ENCODE measurements at places on chromosomes 2 and 18.
A peak's percentile ranks its signal among the peaks of the same experiment; 100 is the strongest.

- no peak for DNase-seq
Observed at GRCh38 chr2:126623000-126623399, 33.0 kb upstream of the GYPC start.

GRCh38 chr2:64165706-64166105, 21.5 kb upstream of the PELI1 start:
- DNase-seq: no peak

GRCh38 chr2:207619764-207620203, 5.4 kb downstream of the METTL21A start:
- DNase-seq: no peak

GRCh38 chr18:13627639-13628038, 98.7 kb downstream of the FAM210A start:
- DNase-seq: no peak

- DNase-seq: peak; percentile 70
Observed at GRCh38 chr2:68709421-68709911, 25.1 kb upstream of the ARHGAP25 start.

- no peak for DNase-seq
Observed at GRCh38 chr2:173087214-173087581, 11.6 kb downstream of the MAP3K20 start.

DNA sequence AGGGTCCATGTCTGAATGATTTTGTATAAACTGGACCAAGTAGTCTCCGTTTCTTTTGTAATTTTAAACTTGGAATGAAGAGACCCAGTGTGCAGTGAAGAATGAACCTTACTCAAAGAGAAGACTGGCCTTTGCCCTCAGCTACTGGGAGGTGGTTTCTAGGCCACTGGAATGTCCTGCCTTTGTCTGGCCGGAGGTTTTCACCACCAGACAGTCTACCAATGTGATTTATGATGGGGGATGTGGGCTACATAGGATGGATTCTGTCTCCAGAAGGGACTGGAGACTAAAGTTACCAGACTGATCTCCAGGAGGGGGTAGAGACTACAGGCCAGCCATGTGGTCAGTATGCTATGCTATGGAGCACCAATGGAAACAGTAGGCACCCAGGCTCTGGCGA, 42.8 kb upstream of the RAB31 start:
- no peak for DNase-seq

DNA sequence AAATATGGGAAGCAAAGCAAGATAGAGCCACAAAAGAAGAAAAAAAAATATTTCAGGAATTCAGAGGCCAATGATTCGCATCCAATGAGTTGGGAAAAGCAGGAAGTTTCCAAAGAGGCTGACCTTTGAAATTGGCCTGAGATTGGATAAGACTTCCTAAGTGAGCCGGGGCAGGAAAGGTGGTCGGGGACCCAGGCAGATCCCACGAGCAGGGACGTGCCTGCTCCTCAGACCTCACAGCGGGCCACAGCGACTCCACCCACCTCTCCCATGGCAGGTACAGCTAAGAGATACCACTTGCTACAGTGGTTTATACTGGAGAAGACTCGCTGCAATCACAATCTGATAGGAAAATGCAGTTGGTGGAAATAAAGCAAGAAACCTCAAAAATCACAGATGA, 102.8 kb upstream of the SALL3 start:
- DNase-seq: no peak

DNA sequence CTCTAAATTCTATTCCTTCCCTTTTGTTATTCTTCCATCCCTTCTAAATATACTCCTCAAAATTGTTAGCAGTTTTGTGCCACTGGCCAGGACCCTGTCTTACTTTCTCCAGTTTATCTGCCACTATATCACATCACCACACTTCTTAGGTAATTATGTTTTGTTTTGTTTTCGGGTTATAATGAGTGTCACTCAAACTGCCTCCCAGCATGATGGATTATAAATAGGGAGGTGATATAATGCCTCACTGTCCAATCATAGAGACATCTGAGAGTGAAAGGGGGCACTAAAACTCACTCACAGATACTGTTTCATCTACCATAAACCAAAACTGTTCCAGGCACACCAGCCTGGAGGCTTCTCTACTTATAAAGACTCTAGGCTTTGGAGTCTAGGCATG, 3.5 kb downstream of the RSAD2 start:
- DNase-seq: peak; percentile 84

DNA sequence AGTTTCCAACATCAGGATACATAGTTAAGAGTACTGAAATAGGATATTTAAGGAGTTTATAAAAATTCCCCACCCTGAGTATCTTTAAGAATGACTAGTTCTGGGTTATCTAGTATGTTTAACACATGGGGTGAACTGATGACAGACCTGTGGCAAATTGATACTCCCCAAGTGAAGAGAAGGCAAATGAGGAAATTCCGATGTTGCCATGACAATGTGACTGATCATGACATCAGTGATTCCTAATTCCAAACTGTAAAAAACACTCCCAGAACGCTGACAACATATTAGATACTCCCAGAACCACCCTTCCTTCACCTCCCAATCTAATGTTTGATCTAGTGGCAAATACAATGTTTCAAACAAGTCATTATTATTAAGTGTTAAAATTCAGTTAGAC, 77.6 kb downstream of the RBMS1 start:
- DNase-seq: no peak

DNA sequence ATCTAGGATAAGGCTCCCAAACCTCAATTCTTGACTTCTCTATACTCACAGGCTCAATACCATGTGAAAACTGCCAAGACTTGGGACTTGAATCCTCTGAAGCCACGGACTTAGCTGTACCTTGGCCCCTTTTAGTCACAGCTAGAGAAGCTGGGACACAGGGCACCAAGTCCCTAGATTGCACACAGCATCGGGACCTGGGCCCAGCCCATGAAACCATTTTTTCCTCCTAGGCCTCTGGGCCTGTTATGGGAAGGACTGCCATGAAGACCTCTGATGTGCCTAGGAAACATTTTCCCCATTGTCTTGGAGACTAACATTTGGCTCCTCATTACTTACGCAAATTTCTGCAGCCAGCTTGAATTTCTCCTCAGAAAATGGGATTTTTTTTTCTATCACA, 1011.8 kb upstream of the DDX18 start:
- DNase-seq: no peak

- no peak for DNase-seq
Observed at GRCh38 chr2:85915606-85916303, 27.0 kb upstream of the ST3GAL5 start.

GRCh38 chr2:17661460-17661859, 92.2 kb downstream of the SMC6 start:
- DNase-seq: no peak

DNA sequence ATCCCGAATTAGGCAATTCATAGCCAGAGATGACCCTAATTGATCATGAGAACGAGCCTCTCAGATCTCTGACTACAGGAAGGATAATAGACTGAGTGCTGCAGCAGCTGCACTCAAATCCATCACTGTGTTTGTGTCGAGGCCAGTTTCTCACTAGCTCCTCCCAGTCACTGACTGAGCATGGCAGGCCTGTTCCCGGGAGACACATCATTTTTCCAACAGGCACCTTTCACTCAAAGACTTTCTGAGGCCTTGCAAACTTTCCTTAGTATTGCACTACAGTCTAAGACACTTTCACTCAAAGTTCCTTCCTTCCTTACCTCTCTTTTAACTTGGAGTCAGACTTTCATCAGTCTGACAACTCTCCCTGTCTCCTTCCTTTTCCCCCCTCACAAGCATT, 13.7 kb downstream of the SOS1 start:
- DNase-seq: peak; percentile 23

DNA sequence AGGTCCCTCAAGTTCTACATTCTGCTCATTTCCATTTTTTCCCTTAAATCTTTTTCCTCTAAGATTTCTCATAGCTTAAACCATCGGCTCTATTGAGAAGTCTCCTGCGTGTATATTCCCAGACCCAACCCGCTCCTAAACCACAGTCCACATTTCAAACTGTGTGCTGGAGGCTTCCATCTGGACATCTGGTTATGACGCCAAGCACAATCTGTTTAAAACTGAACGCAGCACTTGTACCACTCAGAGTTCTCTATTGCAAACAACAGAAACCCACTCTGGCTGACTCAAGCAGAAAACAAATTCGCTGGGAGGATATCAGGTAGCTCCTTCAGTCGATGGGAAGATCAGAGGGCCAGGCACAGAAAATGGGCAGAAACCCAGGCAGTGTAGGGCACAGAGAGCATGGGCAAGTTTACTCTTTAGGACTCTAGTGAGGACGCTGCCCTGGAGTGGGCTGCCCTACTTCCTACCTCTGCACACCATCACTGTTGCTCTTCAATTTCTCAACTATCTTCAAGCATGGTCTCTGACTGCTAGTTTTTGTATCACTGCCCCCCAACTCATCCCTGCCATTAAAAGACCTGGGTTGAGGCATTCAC, 5.6 kb upstream of the EML4 start:
- no peak for DNase-seq

DNA sequence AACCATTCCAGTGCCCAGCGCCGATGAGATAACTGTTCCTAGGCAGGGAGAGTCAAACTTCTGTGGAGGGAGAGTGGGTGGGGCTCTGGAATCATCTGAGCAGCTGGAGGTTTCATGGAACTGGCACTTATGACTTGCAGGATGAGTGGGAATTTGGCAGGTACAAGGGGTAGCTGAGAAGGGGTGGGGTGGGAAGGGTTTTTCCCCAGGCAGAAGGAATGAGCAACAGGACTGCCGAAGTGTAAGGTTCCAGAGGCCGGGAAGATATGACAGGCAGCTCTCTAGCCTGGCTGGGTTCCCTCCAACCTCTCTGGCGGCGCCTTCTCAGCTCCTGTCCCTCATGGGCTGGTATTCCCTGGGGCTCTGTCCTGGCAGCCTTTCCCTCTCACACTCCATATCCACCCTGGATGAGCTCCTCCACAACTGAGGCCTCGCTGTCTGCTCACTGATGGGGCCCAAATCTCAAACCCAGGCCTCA, 2.5 kb upstream of the TET3 start:
- no peak for DNase-seq

GRCh38 chr2:223500709-223501108, 101.5 kb downstream of the SCG2 start:
- no peak for DNase-seq

DNA sequence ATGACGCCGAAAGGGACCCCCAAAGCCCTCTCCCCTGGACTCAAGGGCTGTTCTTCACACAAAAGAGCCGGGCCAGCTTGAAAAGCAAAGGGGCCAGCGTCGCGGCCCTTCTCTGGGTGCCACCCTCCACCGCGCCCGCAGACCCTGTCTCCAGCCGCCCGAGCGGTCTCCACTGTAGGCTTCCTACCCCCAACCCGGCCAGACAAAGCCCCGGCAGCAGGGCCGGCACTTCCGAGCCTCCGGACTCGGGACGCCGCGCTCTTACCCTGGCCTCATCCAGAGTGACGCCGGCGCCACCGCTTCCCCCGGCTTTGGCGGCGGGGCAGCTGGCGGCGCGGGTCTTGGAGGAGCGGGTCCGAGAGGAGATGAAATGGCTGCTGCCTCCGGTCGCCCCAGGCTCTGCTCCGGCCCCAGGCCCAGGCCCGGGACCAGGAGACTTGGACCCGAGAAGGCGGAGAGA, 603 bp downstream of the ATAD2B start:
- DNase-seq: peak; percentile 70

DNA sequence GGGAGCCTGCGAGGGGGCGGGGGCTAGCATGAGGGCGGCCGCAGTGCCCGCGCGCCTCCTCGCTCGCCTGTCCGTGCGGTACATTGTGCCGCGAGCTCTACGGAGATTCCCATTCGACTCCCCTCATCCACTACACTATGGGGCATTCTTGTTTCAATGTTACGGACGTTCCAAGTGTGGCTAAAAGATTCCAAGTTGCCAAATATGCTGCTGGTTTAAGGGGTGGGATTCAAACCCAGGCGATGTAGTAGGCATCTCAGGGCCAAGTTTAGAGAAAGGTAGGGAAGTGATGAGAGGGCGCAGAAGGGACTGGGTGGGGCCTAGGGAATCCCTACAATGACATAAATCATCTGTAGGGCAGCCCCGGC, 10.0 kb upstream of the CRYBA2 start:
- no peak for DNase-seq

GRCh38 chr2:51158251-51158650, 126.3 kb upstream of the NRXN1 start:
- DNase-seq: no peak

DNA sequence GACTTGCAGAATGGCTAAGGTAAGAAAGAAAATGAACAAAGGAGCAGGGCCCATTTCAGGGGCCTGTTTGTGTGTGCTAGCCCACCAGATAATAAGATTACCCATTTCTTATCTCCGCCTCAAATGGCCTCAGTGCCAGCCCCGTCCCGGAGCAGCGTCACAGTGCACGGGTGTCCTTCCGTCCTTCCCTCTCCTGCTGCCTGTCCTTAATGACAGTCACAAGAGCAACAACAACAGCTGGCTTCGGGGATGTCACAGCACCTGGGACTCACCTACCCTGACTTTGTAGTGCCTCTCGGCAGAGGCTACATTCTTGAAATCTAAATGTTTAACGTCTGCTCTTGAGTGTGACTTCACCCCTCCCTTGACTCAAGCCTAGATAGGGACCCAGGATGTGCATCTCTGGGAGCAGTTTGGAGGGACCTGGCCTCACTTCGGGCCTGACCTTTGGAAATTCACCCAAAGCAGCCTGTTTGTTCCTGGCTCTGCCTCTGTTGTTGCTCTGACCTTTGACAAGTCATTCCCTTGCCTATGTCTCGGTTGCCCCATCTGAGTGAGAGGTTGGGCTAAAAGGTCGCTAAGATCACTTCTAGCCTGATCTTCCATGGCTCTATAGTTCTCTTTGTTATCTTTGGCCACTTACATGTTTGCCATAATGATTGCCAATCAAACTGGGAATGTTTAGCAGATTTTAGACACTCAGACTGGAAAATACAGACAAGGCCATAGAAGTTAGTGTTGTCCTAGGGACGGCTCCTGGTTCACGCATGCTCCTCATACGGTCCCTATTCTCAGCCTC, 122.5 kb downstream of the KLHL29 start:
- DNase-seq: no peak

DNA sequence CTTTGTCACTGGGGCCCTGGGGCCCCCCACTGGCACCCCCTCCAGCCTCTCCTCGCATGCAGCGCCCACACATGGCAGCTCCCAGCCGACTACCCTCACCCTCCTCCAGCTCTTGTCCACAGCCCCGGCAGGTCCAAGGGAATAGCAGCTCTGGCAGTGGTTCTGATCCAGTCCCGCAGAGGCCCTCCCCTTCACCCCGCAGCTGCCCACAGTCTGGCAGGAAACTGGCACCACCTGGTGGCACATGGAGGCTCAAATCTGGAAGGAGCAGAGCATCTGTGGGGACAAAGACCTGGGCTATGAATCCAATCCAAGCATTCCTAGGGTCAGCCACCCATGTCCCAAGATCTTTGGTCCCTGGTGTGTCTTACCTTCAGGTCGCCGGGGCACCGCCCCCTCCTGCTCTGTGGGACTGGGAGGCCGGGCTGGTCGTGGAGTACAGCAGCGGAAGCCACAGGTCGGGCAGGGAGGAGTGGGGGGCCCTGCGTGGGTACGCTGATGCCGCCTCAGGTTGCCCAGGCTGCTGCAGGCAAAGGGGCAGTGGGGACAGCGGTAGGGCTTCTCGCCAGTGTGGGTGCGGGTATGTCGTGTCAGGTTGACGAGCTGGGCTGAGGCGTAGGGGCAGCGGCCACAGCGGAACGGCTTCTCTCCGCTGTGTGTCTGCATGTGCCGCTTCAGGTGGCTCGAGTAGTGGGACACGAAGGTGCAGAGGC, 2.3 kb downstream of the ZNF513 start:
- no peak for DNase-seq
